ENCODE measurements at places on chromosomes 13 and 19.
A peak's percentile ranks its signal among the peaks of the same experiment; 100 is the strongest.

DNA sequence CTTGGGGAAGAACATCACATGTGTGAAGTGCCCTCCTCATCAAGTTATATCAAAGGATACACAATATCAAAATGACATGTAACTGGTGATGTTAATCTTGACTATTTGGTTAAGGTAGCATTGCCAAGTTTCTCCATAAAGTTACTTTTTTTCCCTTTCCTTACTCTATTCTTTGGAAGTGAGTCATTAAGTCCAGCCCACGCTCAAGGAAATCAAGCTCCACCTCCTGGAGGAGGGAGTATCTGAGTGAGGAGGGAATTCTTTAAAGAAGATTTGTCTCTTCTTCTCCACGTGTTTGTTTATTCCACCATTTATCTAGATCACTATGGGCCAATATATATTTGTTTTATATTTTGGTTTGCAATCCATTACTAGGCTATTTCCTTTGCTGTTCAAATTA, 33.6 kb upstream of the FNDC3A start:
- no peak for DNase-seq

- no peak for DNase-seq
These were observed 59.0 kb downstream of the SMARCA4 start for GRCh38 chr19:11019824-11020223.

- no peak for DNase-seq
These were observed 93.1 kb downstream of the KL start for GRCh38 chr13:33109271-33109697.

- no peak for DNase-seq
These were observed 15.2 kb downstream of the TPT1 start for GRCh38 chr13:45325806-45326205.

- DNase-seq: no peak
These were observed 490.0 kb upstream of the SGCG start for GRCh38 chr13:22690756-22691155.

DNA sequence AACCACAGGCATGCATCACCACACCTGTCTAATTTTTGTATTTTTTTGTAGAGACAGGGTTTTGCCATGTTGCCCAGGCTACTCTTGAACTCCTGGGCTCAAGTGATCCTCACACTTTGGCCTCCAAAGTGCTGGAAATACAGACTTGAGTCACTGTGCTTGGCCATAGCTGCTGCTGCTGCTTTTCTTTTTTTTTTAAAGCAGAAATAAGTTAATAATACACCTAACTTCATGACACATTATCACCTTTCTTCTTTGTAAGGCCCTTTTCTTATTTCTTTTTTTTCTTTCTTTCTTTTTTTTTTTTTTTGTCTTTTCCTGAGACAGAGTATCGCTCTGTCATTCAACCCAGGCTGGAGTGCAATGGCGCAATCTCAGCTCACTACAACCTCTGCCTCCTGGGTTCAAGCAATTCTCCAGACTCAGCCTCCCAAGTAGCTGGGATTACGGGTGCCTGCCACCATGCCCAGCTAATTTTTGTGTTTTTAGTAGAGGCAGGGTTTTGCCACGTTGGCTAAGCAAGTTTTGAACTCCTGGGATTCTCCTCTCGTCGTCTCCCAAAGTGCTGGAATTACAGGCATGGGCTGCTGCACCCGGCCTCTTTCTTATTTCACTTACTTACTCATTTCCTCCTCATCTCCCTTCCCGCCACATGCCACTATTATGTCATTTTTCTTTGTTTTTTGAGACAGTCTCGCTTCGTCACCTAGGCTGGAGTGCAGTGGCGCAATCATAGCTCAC, 8.7 kb downstream of the SHKBP1 start:
- peak; percentile 70 for DNase-seq

DNA sequence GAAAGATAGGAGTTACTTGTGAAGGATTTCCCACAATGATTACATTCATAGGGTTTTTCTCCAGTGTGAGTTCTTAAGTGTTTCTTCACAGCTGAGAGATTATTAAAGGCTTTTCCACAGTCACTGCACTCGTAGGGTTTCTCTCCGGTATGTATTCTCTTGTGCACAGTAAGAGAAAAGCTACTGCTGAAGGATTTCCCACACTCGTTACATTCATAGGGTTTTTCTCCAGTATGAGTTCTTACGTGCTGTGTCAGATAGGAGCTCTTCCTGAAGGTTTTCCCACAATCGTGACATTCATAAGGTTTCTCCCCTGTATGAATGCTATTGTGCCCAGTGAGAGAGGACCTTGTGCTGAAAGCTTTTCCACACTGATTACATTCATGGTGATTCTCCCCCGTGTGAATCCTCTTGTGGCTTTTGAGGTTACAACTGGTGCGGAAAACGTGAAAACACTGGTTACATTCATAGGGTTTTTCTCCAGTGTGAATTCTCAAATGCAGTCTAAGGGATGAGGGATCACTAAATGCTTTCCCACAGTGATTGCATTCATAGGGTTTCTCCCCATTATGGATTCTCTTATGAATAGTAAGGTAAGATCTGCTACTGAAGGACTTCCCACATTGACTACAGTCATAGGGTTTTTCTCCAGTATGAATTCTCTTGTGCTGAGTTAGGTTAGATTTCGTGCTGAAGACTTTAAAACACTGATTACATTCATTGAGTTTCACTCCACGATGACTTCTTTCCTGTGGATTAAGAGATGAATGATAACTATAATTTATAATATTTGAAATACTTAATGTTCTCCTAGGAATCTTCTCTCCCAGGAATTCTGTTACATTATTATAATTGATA, 20.6 kb downstream of the ZNF558 start:
- DNase-seq: no peak

- no peak for DNase-seq
These were observed 86.4 kb downstream of the EFNB2 start for GRCh38 chr13:106449096-106449495.

GRCh38 chr13:36102721-36103120, 28.5 kb downstream of the DCLK1 start:
- DNase-seq: no peak

- DNase-seq: peak; percentile 85
These were observed 65.4 kb downstream of the RUBCNL start for GRCh38 chr13:46321494-46322225.

- DNase-seq: no peak
These were observed 384.5 kb upstream of the GPC6 start for GRCh38 chr13:92842145-92842544.

DNA sequence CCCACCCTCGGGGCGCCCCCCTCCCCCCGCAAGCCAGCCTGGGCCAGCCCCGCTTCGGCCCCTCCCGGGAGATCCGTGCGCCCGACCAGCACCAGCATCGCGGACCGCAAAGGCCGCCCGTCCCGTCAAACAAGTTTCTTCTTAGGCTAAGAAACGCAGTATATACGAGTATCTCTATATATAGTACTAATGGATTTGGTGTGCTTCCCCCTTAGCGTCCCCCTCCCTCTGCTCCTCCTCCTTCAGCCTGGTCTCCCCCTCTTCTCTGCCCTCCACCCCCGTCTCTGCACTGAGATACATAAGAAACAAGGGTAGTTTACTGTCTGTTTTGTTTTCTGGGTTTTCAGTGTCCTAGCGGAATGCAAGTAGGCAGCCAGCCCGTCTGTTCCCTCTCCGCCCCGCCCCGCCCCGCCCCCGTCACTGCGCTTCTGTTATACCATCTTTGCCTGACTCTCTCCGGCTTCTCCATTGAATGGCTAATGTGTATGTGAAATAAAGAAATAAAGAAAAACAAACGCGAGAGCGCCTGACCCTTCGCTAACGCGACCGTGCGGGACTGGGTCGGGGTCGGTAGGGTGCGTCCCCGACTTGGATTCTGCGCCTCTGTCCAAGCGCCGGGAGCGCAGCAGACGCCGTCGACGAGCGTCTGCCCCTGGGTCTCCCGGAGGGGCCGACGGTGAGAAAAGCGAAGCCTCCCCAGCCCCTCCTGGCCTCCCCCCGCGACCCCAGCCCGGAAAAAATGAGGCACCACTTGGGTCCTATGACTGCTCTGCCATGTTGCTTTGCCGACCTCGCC, 4.2 kb downstream of the LYL1 start:
- peak; percentile 83 for DNase-seq

- no peak for DNase-seq
These were observed 3.4 kb downstream of the NUDT15 start for GRCh38 chr13:48040896-48041295.

DNA sequence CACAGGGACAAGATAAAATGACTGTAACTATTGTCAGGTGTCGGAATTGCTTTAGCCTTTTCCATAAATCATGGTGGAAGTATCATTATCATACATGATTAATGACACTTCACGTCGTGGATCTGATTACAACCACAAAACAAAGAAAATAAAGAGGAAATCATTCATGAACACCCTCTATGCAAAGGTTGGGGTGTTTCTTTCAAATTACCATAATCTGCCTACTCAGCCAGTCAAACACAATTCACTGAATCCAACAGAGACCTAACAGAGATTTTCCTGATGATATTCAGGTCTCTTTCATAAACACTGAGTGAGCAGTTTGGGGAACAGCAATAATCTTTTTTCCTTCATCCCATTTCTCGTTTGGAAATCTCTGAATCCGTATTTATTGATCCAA, 625.6 kb downstream of the DCT start:
- DNase-seq: no peak

- DNase-seq: no peak
These were observed 453.9 kb downstream of the COG6 start for GRCh38 chr13:40109351-40109844.

- no peak for DNase-seq
These were observed 14.3 kb downstream of the FZR1 start for GRCh38 chr19:3520166-3521103.

GRCh38 chr19:8513687-8514504, at the start of gene ZNF414:
Gene ZNF414, minus strand, starts transcription at chr19:8514167. Its CDS starts 121 bp downstream, at chr19:8514046.
- peak; percentile 94 for DNase-seq

GRCh38 chr19:30668521-30669155, 296.5 kb downstream of the ZNF536 start:
- no peak for DNase-seq

- DNase-seq: no peak
These were observed 69.1 kb upstream of the FLT1 start for GRCh38 chr13:28564030-28564429.

DNA sequence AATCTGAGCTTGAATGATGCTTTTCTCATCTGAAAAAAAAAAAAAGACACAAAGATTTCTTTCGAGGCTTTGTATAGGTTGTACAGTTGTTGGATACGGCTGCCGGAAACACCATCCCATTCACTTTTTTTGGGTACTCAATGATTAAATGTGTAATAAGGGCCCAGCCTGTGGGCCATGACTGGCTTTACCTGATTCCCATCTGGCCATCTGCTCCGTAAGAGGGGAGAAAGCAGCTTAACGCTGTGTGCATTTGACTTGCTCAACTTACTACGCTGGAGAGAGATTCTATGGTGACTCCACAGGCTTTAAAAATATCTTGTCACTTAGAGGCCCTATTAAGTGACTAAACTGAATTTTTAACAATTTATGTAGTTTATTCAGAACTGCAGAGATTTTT, 731 bp downstream of the ZNF558 start:
- no peak for DNase-seq

DNA sequence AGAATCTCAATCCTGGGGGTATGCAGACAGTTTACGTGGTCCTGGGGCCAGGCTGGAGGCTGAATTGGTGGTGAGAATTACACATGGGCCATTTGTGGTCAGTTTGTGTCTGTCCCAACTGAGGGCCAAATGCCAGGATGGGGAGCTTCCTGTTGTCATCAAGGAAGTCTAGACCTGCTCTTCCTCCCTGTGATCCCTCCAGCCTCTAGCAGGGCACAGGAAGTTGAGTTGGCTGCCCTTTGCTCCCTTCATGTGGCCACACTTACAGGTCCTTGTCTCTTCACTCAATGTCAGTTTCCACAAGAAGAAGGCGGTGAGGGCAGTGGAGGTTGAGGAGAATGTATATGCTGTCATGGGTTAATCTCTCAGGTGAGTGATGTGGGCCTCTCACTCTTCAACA, 30.1 kb downstream of the SIGLEC7 start:
- peak; percentile 24 for DNase-seq

DNA sequence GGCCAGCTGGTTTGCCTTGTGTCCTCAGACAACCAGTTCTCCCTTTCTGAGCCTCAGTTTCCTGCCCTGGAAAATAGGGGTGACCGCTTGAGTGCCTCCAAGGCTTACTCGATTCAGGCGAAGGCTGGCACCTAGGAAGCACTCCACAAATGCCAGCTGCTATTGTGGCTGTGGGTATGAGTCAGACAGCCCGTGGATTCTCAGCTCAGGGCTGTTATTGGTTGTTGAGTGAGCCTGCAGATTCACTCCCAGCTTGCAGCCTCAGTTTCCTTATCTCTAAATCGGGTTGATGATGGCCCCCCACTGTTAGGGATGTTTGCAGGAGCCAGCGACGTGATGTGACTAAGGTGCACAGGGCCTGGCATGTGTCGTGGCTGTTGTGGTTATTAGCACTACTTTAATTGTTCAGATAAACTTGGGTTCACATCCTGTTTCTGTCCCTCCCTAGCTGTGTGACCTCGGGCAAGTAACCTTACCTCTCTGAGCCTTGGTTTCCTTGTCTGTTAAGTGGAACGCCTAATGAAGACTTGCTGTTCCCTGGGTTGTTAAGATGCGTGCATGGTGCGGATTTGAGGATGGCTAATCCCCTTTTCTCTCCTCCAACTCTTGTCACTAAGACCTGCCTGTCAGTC, 2.4 kb downstream of the MARK4 start:
- DNase-seq: no peak

DNA sequence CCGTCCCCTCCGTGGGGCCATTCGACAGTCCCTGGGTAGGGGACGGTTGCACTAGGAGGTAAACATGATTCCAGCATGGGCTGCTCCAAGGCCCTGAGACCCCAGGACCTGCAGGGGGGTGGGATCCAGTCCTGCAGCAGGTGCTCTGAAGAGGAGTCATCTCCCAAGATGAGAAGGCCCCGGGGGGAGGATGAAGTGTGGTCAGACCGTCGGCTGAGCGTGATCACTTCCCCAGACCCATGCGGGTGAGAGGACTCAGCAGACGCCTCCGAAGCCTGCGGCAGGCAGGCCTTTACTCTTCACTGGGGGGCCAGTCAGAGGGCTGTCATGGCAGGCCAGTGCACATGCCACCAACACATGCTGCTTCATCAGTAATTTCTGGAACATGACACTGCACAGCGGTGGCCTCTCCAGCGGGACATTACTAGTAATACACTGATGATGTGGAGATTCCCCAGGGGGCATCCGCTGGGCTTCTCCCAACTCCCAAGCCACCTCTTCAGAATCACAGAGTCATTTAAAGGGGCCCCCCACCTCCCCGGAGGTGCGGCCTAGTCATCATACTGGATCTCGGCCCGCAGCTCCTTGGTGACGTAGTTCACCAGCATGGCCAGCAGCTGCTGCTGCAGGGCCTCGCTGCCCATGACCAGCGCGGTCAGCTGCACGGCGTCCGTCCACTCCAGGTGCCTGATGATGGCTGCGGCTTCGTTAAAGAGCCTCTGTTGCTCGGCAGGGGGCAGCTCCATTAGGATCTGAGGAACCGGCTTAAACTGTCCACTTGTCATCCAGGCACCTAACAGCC, 12.7 kb downstream of the C19orf12 start:
- DNase-seq: no peak

- DNase-seq: no peak
These were observed 132.2 kb downstream of the FREM2 start for GRCh38 chr13:38819053-38819452.

DNA sequence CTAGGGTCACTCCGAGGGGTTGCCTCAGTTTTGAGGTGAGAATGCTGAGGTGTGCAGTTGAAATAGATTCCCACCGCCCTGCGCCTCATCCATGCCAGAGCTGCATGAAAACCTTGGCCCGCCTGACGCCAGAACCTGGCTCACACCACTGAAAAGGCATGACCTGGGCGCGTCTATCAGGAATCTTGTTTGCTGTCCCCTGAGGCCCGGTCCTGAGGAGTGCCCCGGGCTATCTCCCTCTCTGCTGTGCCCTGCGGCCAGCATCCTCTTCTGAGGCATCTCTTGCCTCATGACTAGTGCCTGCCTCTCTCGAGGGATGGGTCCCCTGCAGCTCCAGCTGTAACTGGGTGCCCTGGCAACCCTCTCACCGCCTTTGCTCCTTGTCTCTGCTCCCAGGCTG, 28.1 kb downstream of the SMARCA4 start:
- DNase-seq: no peak
